Activated CD4-positive, alpha-beta T cell treated with anti-CD3 and anti-CD28 coated beads for 4 hours (primary cell): ENCODE measurements at places on chromosomes 7 and 10.

- no peak for DNase-seq
Measured at GRCh38 chr10:35011771-35012191, 78.4 kb downstream of the CUL2 start.

DNA sequence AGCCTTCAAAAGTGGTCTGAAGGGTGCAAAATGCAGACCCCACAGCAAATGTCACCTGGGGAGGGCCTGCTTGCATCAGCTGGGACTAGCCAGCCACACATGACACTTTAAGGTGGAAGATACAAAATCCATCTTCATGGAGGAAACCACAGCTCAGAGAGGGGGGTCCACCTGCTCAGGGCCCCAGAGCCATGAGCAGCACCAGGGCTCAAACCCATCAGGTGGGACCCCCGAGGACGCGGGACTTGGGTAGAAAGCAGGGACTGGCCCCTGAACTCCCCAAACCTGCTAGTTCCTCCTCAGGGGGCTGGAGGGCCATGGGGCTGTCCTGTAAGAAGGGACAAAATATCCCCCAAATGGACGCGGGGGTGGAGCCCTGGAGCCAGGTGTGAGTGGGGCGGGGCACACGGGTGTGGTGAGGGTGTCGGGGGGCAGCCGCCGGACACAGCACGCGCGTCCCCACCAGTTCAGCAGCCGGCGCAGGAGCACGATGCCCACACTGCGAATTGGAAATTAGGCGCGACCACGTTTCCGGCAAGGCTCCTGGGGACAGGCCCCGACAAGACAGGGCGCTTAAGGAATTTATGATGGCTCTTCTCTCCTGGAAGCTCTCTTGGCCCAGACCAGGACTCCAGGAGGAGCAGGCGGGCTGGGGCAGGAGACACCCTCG lies 8.0 kb downstream of the PDGFA start:
- DNase-seq: no peak

DNA sequence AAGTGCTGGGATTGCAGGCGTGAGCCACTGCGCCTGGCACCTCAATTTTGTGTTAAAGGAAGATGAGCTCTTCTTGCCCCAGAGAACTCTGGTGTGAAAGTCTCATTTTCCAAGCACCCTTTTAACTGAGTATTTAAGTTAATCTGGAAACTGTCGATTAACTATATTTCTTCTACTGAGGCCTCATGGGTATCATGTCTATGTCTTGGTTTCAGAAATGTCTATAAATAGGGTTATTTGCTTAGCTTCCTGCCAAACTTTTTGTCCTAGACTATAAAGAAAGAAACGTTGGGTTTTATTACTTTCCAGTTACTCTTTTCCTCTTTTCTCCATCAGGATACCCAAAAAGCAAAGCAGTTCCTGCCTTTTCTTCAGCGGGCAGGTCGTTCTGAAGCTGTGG lies 102.4 kb downstream of the LRRC4 start:
- DNase-seq: no peak

DNA sequence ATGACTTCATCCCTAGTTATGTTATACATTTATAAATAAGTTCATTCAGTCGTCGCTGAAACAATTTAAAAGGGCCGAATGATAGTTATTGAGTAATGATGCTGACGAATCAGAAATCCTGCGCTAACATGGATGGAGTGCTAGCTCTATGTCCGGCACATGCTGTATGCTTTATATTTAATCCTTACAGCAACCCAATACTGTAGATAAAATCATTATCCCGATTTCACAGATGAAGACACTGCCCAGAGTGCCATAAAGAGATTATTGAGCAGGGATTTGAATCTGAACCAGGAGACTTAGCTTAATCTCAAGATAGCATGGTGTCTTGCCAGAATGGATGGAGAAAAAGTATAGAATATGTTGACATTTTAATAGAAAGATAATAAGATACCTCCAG lies 1.1 kb upstream of the ICA1 start:
- no peak for DNase-seq

DNA sequence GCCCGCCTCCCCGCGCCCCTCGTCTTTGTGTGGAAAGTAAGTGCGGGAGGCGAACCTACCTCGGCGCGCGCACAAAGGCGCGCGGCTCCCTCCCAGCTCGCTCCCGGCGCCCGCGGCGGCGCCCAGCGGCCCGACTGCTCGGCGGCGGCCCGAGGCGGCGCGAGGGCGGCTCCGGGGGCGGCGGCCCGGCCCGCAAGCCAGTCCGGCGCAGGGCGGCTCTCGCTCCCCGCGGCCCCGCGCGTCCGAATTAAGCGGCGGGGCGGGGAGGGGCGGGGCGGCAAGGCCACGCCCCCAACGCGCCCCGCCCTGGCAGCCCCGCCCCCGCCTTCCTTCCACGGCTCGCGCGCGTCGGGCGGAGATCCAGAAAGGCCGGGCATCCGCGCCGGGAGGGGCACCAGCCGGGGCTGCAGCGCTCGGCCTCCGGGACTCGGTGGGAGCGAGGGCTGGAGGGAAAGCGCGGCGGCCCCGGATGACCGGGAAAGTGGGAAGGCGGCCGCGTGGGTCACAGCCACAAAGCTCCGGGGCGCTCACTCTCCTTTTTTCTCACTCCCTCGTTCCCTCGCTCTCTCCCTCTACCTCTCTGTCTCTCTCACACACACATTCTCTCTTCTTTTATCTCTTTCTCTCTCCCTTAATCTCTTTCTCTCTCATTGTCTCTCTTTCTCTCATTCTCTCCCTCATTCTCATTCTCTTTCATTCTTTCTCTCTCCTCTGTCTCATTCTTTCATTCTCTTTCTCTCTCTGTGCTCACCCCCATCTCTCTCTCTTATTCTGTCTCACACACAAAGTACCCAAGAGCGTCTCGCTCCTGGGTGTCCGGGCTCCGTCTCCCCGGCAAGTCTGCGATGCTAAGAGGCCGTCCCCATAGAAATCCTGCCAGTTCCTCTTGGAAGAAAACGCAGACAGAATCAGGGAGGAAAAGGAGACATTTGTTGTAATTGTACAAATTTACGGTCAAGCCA lies 170.2 kb downstream of the FAM107B start:
- peak; percentile 80 for DNase-seq

- DNase-seq: no peak
Measured at GRCh38 chr10:29081951-29082685, 206.8 kb upstream of the LYZL1 start.

DNA sequence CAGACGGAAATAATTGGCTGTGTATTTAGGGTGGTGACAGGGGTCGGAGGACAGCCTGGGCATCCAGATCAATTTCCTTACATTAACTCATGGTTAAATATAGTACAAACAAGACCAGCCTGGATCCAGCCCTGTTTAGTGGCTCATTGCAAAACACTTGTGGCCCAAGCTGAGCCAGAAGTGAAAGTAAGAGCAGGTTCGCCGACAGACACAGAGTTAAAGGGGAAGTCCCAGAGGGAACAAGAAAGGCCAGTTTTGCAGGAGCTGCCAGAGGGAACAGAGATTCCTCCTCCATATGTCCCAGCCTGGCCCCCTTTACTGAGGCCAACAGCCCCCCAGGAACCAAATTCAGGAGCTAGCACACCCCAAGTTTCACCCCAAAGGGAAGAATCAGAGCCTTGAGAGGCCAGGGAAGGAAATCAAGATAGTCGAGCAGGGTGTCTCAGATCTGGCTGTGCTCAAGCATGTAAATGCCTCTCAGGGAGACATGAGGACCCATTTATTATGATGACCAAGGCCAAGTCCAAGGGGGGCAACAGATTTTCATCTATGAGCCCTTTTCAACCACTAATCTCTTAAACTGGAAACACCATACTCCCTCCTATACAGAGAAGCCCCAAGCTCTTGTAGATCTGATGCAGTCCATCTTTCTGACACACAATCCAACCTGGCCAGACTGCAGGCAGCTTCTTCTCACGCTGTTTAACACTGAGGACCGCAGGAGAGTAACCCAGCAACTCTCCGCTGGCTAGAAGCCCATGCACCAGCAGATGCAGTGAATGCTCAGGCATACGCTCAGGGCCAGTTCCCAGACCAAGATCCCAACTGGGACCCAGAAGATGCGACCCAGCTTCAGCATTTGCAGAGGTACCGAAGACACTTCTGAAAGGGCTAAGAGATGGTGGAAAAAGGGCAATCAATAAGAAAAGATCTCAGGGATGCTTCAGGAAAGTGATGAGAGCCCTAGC lies 15.9 kb upstream of the ADCK2 start:
- DNase-seq: peak; percentile 36

DNA sequence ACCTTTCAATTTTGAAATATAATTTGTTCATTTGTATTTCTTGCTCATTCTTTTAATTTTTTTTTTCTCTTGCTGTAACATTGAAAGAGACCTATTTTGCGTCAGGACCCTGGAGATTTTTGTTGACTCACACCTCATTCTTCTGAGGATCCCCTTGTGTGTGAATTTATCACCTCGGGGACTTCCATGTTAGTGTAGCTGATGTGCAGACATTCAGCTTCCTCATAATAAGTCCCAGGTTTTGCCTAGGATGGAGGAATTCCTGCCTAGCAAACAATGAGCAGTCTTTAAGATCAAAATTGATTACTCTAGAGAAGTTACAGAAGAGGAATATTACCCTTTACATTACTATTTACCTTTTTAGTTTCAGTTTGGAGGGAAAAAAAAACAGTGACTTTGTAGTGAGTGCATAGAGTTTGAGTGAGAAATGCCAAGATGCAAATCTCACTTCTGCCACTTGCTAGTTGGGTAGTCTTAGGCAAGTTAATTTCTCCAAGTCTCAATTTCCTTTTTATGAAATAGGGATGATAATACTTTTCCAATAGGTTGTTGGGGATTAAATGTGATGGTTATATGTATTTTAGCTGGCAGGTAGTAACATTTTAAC lies 14.3 kb downstream of the TES start:
- no peak for DNase-seq

- no peak for DNase-seq
Measured at GRCh38 chr7:90749262-90749661, 153.1 kb downstream of the CDK14 start.

- DNase-seq: no peak
Measured at GRCh38 chr10:28575852-28576251, 42.9 kb downstream of the WAC start.

DNA sequence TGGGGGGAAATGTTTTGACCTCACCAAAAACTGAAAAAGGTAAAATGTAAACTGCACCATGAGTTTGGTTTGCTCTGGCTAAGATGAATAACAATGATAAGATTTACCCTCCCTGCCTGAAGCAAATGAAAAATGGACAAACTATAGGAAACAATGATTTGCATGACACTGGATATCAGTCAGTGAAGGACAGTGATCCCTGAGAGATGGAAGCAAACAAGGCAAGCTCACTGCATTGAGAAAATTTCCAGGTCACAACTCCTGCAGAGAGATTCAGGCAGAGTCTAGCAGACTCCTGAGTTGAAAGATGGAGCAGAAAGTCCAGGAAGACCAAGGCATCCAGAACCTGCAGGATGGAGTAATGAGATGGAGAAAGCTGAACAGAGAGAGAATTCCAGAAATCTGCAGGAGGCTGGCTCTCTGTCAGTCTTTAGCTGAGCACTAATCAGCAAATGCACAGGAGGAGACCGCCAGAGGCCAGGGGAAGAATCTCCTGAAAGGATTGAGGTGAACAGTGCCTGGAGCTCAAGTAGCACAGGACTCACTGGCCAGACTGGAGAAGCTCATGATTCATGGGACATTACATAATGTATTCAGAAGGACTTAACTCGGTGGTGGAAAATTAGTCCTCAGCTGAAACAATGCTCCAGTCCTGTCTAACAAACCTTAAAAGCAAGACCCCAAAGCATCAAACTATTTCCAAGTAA lies 51.2 kb upstream of the PALS2 start:
- DNase-seq: no peak

- no peak for DNase-seq
Measured at GRCh38 chr7:54397836-54398612, 144.2 kb upstream of the VSTM2A start.

DNA sequence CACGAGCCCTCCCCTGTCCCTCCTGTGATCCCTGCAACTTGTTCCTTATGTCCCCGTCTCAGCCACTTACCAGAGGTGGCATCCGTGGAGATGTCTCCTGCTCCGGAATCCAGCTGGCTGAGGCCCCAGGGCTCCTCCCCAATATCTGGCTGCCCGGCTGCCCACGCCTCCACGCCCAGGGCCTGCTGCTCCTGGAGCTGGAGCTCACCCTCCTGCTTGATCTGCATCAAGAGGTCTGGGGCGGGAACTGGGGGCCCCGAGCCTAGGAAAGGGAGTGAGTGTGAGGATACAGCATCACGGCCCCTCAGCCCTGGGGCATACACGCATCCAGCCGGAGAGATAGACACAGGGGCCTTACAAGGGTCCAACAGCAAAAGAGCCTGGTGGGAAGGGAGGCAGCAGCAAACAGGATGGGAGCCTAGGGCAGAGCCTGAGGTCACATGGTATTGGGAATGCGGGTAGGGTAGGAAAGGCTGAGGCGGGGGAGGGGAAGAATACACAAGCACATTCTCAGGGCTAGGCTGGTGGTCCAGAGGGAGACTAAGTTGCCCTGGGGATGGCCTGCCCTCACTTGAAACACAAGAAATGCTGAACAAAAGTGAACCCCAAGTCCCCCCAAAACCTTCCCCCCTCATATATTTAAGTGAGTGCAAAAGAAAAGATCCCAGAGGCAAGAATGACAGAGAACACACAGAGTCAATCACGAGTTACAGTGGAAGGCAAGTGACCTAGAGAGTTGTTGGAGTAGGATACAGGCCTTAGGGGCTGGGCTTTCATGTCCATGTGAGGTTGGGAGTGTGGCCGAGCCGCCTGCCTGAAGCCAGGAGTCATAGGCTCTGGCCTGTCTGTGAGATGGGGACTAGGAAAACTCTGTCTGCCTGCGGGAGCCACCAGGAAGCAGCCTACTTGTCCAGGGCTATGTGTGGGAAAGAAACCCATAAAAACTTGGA lies 16.9 kb upstream of the ZNF777 start:
- no peak for DNase-seq

GRCh38 chr10:91597197-91597881 lies 35.5 kb downstream of the PPP1R3C start:
- no peak for DNase-seq

DNA sequence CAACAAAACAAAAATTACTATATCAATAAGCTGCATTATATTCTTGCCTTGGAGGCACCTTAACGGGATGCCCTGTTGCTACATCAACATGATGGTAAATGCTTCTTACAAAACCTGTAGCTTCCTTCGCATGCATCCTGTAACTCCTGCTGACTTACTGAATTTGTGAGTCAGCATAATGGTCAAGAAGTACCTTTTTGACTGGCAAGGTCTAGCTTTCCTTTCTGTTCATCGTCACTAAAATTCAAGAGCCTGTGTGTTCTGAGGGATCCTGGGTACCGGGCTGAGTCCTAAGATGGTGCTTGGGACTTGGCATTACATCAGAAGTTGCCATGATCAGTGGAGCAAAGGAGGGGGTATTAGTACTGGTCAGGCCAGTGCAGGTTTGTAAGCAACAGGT lies 4.9 kb downstream of the PFKFB3 start:
- no peak for DNase-seq

GRCh38 chr7:88344271-88344670 lies 37.6 kb upstream of the STEAP4 start:
- no peak for DNase-seq

DNA sequence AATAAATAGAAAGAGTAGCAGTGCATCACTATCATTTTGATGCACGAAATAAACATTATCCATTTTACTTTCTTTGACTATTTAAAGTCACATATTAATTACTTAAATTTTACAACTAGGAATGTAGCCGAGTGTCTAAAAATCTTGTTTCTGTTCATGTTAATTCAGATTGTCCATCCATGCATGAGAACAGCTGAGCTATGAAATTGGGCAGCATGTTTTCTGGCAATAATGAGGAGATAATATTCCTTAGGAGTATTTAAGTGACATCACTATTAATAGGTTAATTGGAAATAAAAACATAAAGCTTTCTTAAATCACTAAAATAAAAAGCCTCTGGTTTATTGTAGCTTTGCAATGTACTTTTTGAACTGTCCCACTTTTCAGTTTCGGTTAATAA lies 293.8 kb downstream of the PHTF2 start:
- DNase-seq: no peak

GRCh38 chr7:106114716-106115383 lies 2.7 kb upstream of the SYPL1 start:
- DNase-seq: peak; percentile 17
